HepG2 (cell line): ENCODE measurements at places on chromosomes 13 and 19.

DNA sequence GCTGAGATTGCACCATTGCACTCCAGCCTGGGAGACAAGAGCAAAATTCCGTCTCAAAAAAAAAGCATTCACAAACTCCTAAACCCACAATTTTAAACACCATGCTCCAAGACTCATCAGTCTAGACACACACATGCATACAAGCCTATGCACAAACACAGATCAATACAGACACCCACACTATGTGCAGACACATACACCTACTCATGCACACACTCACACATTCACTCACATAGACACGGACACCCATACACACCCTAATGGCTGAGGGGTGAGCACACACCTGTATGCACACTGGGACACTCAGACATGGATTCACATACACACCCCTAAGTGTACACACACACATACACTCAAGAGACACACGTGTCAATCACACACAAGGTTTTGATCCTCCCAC, 9.3 kb downstream of the PNMA8B start:
- no peak overlapping the region for H3K4me3 ChIP-seq
- peaks cover 15% of the 10 kb centered on the region; the same call in 1 of the 2 replicates for H3K4me1 ChIP-seq
- no peaks in the 10 kb centered on the region for H3K36me3 ChIP-seq
- H3K27me3 ChIP-seq: peaks cover 25% of the 10 kb centered on the region
- no peak overlapping the region for H3K27ac ChIP-seq

- no peaks in the 10 kb centered on the region for H3K36me3 ChIP-seq
- no peak overlapping the region for H3K4me3 ChIP-seq
- H3K27me3 ChIP-seq: peaks cover 12% of the 10 kb centered on the region
- no peak overlapping the region for H3K27ac ChIP-seq
- H3K4me1 ChIP-seq: peaks cover 21% of the 10 kb centered on the region
- no peak for DNase-seq
Measured at GRCh38 chr19:46644720-46645119, 8.7 kb upstream of the GNG8 start.

GRCh38 chr13:114105521-114106225, 26.8 kb downstream of the RASA3 start:
- H3K27me3 ChIP-seq: peaks cover 20% of the 10 kb centered on the region
- H3K27ac ChIP-seq: no peak overlapping the region
- 0 out of 2 replicates have a peak, but pooled peaks cover 3% of the 10 kb centered on the region for H3K4me1 ChIP-seq
- no peak overlapping the region for H3K4me3 ChIP-seq
- no peaks in the 10 kb centered on the region for H3K36me3 ChIP-seq

DNA sequence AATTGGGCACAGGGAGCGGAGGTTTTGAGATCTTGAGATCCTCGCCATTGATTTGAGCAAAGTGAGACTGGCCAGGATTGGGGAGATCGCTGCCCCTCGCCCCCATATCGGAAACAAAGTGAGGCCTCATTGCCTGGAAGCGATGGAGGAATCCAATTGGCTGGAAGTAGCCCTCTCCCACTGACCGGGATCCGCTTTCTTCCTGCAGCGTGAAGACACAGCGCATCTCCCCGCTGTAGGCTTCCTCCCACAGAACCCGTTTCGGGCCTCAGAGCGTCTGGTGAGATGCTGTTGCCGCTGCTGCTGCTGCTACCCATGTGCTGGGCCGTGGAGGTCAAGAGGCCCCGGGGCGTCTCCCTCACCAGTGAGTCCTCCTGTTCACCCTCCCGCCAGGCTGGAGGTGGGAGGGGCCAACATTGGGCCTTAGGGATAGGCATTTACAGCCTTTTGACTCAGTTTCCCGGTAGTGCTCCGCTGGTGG, 438 bp downstream of the PRKCSH start:
- H3K4me3 ChIP-seq: peak overlapping the region; percentile 81
- peaks cover 20% of the 10 kb centered on the region for H3K4me1 ChIP-seq
- peak overlapping the region; percentile 71 for H3K27ac ChIP-seq
- no peak for DNase-seq

DNA sequence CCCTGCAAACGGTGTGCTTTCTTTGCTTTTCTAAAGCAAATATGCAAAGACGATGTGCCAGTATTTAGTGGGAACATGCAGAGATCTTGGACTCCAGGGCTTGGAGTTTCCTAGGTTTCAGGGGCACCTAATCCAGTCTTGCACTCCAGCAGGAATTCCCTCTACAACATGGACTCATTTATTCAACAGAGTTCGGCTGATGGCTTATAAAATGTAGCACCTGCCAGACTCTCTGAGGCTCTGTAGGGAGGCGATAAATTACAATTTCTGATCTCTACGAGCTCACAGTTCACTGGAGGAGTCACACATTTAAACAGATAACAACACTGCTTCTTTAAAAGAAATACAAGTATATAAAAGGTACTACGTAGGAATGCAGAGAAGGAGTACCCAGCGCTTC, 143.7 kb downstream of the FGF9 start:
- no peak for DNase-seq
- H3K4me3 ChIP-seq: no peak overlapping the region
- H3K27ac ChIP-seq: no peak overlapping the region
- no peaks in the 10 kb centered on the region for H3K36me3 ChIP-seq
- peaks cover 9% of the 10 kb centered on the region; the same call in 1 of the 3 replicates for H3K27me3 ChIP-seq

- H3K27me3 ChIP-seq: no peaks in the 10 kb centered on the region
- no peak overlapping the region for H3K4me3 ChIP-seq
- H3K36me3 ChIP-seq: peaks cover 5% of the 10 kb centered on the region
- H3K4me1 ChIP-seq: no peaks in the 10 kb centered on the region
- no peak for DNase-seq
- no peak overlapping the region for H3K27ac ChIP-seq
Measured at GRCh38 chr19:44156475-44156874, 8.4 kb upstream of the ZNF226 start.

DNA sequence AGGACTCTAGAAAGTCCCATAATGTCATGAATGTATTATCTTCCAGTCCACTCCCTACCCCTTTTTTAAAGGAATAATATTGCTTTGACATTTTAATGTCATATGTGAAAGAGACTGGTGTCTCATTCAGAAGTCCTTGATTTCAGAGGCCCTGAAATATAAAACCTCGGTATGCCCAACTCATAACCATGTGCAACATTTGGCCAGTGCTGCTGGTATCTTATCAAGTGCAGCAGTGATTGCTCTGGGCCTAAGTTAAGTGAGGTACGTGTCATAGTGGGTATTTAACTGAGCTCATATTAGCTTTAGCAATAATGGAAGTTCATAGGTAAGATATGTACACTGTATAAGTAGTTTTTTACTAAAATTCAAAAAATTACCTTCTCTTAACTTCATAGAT, 14.7 kb downstream of the TEX30 start:
- DNase-seq: no peak
- no peak overlapping the region for H3K27ac ChIP-seq
- H3K4me3 ChIP-seq: no peak overlapping the region
- no peaks in the 10 kb centered on the region for H3K36me3 ChIP-seq
- H3K27me3 ChIP-seq: no peaks in the 10 kb centered on the region

GRCh38 chr13:79185580-79185979, 220.5 kb downstream of the RBM26 start:
- DNase-seq: peak; percentile 80
- H3K4me1 ChIP-seq: peaks cover 20% of the 10 kb centered on the region
- no peaks in the 10 kb centered on the region for H3K36me3 ChIP-seq

GRCh38 chr13:97142452-97142851, 79.7 kb upstream of the MBNL2 start:
- DNase-seq: peak; percentile 30
- no peaks in the 10 kb centered on the region for H3K36me3 ChIP-seq
- no peak overlapping the region for H3K27ac ChIP-seq
- peak overlapping the region; percentile 61 for H3K4me3 ChIP-seq
- no peaks in the 10 kb centered on the region for H3K27me3 ChIP-seq
- H3K4me1 ChIP-seq: peaks cover 32% of the 10 kb centered on the region

- H3K36me3 ChIP-seq: peaks cover 8% of the 10 kb centered on the region
- peaks cover 49% of the 10 kb centered on the region for H3K4me1 ChIP-seq
- no peaks in the 10 kb centered on the region for H3K27me3 ChIP-seq
- H3K4me3 ChIP-seq: peak overlapping the region; percentile 72
- H3K27ac ChIP-seq: peak overlapping the region; percentile 66
Measured at GRCh38 chr19:12937093-12937926, 1.1 kb upstream of the CALR start.

DNA sequence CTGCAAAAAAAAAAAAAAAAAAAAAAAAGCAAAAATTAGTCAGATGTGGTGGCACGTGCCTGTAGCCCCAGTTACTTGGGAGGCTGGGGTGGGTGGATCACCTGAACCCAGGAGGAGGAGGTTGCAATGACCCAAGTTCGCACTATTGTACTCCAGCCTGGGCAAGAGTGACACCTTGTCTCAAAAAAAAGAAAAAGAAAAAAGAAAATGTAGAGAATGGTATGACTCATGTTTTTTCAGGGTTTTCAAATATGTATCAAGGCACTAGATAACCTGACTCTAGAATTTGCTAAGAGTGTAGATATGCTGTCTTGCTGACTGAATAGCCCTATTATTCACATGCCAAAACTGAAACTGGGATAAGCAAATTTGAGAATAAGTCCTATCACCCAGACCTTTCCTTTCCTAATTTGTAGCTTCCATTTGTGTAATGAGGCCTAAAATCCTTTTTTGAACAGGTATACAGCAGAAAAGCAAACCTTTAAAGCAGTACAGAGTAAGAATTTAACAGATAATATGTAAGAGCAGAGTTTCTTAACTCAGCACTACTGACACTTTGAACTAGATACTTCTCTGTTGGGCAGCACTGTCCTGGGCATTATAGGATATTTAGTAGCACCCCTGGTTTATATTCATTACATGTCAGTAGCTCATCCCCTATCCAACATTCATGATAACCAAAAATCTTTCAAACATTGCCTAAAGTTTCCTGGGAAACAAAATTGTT, 108.6 kb downstream of the ELF1 start:
- H3K4me3 ChIP-seq: no peak overlapping the region
- H3K27me3 ChIP-seq: no peaks in the 10 kb centered on the region
- H3K36me3 ChIP-seq: no peaks in the 10 kb centered on the region
- no peak overlapping the region for H3K27ac ChIP-seq
- peak; percentile 21 for DNase-seq

- H3K27ac ChIP-seq: no peak overlapping the region
- no peaks in the 10 kb centered on the region for H3K27me3 ChIP-seq
- H3K4me3 ChIP-seq: no peak overlapping the region
- no peaks in the 10 kb centered on the region for H3K36me3 ChIP-seq
Measured at GRCh38 chr13:58302349-58302748, 670.8 kb downstream of the PCDH17 start.

DNA sequence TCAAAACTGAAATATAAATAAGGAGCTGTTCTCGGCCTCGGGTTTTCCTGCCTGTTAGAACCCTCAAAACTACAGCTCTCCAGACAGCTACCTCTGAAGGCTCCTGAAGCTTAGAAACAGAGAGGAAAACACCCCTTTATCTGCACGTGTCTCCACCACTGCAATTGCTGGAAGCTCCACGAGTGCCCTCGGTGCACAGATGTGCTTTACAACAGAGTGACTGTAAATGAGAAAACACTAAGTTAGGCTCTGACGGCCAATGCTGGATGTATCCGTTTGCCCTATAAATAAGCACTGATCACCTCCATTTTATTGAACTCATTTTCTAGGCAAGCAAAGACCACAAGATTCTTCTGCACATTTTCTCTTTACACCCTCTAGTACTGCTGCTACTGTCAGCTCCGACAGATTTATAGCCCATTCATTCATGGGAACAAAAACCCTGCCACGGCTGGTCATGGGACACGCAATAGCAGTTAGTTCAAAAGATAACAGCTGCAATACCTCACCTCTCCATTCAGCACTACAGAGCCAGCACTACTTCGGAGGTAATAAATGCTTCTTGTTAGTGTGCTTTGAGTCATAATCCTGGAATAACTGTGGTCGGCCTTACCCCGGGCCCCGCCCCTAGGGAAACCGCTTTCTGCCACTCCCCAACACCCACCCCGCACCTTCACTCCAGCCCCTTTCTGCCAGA, 241.1 kb upstream of the ZNF507 start:
- H3K4me3 ChIP-seq: no peak overlapping the region
- H3K27me3 ChIP-seq: peaks cover 7% of the 10 kb centered on the region; the same call in 1 of the 3 replicates

DNA sequence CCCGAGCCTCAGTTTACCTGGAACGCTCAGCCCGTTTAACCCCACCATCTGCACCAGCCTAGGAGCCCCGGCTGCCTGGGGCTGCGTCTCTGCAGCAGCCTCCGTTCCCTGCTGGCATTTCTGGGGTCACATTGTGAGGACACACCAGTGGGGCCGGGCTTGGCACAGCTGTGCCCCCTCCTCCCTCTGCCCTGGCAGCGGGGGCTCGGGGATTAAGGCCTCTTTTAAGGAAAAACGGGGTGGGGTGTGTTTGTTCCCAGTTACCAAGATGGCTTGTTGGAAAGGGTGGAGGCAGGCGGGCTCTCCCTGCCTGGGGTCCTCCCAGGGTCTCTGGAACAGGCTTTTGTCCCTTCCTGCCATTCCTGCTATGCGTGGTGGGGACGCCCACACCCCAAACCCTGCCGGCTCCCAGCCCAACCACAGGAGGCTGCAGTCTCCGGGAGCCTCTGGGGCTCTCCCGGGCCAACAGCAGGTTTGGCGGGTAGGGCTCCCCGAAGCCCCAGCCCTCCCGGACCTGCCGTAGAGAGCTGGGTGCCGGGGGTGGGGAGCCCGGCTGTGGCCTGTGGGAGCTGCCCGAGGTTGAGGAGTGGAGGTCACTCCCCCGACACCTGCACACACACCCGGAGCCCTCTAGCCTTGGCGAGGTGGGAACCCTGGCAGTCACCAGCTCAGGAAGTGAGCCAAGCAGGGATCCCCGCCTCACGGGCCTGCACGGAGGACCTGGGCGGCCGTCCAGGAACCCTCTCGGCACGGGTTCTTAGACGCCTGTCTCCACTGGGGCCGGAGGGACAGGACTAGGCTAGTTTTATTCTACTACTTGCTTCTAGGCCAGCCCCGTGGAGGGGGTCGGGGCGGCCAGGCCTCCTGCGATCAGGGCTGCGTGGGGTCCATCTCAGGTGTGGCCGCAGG, 36.9 kb downstream of the GADD45B start:
- no peaks in the 10 kb centered on the region for H3K36me3 ChIP-seq
- DNase-seq: no peak
- peaks cover 21% of the 10 kb centered on the region for H3K4me1 ChIP-seq
- H3K4me3 ChIP-seq: no peak overlapping the region

GRCh38 chr19:49988433-49988832, 27.5 kb upstream of the SIGLEC11 start:
- no peaks in the 10 kb centered on the region for H3K4me1 ChIP-seq
- H3K36me3 ChIP-seq: peaks cover 5% of the 10 kb centered on the region; the same call in 1 of the 2 replicates
- H3K27ac ChIP-seq: no peak overlapping the region
- H3K4me3 ChIP-seq: no peak overlapping the region
- H3K27me3 ChIP-seq: no peaks in the 10 kb centered on the region
